ELF-1 (cell line): ENCODE measurements at places on chromosomes 16 and 17.

DNA sequence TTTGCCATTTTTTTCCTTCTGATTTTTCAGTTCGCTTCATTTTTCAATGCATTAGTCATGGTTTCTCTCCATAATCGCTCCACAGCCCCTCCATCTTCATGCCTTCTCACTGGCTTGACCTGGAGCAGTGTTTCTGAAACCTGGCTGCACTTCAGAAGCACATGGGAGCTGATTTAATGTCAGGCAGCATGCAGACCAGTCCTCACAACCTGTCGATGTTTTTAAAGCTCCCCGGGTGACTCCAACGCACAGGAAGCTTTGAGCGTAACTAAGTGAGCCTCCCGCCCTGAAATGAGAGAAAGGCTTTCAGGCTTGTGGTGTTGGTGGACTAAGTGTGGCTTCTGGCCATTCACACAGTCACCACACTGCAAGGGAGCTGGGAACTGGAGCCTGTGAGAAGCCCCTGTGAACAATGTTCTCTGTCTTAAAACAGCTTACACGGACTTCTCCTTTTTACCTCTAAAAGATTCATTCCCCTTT lies 16.8 kb upstream of the DRG2 start:
- DNase-seq, result peak; percentile 50

- no peak for DNase-seq
Measured at GRCh38 chr16:81586977-81587625, 142.5 kb downstream of the CMIP start.

GRCh38 chr17:70767102-70767701 lies 597.9 kb downstream of the KCNJ2 start:
- DNase-seq, result no peak

DNA sequence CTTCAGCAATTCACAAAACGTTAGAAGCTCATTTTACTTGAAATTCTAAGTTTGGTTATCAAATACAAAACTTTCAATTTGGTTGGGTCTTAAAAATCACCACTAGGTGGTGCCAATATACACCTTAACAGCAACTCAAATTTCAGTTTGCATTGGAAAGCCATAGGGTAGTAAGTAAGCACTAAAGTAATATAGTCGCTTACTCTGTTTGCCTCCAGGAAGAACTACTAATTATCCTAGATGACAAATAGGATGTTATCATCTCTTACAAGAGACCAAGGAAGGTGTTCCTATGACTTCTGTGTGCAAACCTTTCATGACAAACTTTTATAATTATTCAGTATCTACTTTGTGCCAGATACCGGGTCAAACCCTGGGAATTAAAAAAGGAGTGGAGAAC lies 93.3 kb downstream of the MYO1D start:
- peak; percentile 12 for DNase-seq

DNA sequence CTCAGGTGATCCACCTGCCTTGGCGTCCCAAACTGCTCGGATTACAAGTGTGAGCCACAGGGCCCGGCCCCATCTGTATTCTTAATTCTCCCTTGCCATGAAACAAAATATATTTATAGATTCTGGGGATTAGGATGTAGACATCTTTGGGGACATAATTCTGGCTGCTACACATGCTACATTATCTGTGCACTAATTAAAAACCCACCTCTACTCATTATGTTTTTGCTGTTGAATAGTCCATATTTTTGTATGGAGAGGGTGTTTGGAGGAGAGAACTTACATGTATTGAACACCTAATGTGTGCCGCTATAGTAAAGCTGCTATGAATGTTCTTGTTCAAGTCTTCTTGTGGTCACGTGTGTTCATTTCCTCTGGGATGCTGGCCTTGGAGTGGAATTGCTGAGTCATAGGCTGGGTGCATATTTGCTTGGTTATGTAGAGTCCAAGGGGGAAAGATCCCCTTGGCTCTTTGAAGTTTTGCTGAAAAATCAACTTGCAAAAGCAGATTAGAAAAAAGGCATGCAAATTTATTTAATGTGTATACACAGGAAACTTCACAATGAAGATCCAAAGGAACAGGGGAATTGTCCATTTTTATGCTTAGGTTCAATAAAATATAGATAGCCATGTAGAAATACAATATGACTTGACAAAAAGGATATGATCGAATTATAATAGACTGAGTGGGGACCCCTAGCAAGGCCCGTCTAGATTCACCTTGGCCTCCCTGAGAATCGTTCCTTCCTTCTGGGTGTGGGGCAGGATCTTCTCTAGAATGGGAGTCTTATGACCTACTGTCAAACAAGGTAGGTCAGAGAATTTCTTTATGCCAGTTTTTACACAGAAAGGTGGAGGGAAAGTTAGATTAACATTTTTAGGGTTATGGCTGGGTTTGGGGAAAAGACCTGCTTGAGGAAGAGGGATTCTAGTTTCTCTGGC lies 42.1 kb upstream of the GPRC5B start:
- DNase-seq, result no peak

DNA sequence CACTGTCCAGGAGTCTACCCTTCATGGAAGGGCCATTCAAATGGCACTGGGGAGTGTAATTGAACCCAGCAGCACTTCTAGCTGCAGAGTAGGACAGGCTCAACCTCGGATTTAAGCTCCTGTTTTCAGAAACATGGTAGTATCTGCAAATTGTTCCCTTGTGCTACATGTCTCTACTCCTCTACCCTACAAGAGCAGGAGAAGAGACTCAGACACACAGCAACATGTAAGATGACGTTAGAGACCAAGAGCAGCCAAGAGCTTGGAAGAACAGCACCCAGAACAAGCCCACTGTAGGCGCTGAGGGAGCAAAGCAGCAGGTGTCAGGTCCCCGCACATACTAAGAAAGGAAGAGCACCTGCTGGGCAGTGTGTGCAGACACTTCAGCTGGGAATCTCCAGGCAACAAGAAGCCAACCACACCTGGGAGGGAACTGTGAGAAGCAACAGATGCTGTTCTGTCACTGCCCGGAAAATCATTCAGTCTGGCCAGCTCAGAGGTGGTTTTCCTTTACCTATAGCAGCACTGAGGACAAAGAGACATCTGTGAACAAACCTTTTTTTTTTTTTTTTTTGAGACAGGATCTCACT lies 35.6 kb upstream of the MNT start:
- DNase-seq, result no peak

DNA sequence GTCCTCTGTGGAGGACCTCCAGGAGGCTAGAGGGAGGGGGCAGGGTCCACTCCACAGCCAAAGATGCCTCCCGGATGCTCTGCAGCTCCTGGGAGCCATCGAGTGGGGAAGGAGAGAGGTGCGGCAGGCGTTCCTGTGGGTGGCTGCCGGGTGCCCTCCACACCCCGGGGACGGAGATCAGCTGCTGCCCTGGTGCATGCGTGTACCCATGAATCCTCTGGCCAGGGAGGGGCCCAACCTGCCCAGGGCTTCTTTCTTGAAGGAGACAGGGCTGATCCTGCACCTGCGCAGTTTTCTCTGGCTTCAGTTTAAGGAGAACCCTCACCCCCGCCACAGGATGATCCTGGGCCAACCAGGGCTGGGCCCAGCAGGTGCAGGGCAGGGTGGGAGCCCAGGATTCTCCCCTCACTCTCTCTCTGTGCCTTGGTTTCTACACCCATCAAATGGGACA lies 33.5 kb upstream of the DOC2B start:
- no peak for DNase-seq

DNA sequence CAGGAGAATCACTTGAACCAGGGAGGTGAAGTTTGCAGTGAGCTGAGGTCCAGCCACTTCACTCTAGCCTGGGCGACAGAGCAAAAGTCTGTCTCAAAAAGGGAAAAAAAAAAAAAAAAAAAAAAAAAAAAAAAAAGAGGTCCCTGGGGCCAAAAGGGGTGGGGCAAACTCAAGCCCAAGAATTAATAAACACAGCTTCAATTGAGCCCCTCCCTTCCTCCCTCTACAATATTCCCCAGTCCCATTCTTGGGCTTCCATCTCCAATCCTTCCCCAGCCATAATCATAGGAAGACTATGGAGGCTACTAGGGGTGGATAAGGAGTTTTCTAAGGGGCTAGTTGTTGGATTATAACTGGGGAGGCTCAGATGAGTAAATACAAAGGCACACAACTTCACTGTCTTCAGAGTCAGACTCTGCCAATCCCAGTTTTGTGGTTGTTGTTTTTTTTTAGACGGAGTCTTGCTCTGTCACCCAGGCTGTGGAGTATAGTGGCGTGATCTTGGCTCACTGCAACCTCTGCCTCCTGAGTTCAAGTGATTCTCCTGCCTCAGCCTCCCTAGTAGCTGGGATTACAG lies 9.5 kb downstream of the CAVIN1 start:
- DNase-seq, result no peak

- DNase-seq, result peak; percentile 38
Measured at GRCh38 chr17:21019976-21020586, 22.7 kb downstream of the USP22 start.

DNA sequence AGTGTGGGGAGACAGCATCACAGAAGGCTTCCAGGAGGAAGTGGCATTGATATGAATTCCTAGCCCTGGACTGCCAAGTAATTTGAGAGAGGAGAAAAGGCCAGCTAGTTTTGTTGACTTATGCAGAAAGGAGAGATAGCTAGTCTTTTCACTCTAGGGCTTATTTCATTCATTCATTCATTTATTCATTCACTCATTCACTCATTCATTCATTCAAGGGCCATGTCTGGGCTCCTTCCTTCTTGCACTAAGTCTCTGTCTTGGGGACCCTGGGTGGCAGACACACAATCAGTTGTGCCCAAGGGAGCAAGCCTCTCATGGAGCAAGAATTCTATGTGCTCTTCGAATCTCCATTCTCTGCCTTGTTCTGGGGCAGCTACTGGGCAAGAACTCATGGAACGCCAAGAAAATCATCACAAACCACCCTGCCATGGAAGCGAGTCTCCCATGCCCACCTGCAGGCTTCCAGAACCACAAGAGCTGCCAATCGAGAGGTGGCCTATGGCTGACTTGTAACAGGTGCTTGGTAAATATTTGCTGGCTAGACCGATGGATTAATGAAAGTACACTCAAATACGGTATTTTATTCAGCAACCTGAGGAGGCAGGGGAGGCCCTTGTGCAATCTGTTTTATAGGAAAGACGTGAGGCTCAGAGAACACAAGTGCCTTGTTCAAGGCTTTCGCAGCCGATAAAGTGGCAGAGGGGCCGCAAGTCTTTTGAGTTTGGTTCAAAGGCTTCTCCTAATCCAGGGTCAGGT lies 223.6 kb downstream of the XYLT1 start:
- no peak for DNase-seq

GRCh38 chr16:86343027-86343795 lies 167.1 kb upstream of the FOXF1 start:
- DNase-seq, result no peak

GRCh38 chr17:76572201-76572910 lies 13.3 kb downstream of the ST6GALNAC2 start:
- DNase-seq, result no peak

DNA sequence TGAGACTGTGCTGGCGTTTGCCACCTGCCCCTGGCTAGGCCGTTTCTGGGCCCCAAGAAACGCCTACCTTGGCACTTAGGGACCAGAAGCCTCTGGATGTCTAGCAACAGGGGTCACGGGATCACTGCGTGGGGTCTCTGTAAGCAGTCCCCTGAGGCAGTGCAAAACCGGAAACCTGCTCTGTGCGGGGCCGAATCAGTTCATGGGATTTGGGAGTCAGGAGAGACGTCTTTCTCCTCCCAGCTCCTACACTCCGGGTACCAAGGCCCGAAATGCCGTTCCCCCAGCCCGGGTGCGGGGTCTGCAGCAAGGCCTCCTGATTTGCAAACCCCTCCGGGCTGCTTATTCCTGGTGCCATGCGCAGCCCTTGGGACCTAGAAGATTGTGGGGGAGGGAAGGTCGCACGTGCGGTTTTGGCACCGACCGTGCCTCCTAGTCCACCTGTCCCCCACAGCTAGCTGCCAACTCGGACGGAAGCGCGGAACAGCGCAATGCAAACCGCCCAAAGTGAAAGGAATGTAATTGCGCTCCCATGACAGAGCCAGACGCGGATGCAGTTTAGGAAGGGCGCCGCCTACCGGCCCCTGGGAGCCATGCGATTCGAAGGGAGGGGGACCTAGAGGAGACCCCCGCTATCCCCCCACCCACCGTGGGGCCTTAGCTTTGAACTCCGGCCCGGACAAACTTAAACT lies 6.5 kb downstream of the IRX5 start:
- peak; percentile 81 for DNase-seq

DNA sequence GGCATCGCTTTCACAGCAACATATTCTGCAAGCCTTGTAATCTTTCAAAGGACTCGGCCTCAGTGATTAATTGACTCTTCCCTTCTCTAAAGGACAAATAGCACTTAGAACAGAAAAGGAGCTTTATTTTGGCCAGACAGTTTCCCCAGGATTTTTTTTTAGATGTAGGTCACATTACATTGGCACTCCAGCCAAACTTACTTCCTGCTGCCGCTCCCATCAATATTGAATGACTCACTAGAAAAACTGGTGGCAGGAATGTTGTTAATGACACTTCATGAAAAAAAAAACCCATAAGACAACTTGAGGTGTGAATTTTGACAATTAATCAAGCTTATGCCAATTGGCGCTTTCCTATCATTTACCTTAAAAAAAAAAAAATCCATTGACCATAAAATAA lies 432.6 kb downstream of the TOX3 start:
- DNase-seq, result no peak

DNA sequence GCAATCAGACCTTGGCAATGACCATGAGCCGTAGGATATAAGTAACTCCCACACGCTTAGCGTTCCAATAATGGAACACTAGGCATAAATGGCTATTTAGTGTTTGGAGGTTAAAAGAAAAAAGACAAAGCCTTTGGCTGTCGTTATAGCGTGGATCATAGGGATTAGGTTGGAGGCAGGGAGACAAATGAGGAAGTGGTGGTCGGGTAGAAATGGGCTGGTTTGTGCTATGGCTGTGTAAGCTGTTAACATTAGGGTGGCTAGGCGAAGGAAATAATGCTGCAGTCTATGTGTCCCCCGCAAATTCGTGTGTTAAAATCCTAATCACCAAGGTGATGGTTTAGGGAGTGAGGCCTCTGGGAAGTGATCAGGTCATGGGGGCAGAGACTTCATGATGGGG lies 120.4 kb upstream of the IRX6 start:
- DNase-seq, result no peak

DNA sequence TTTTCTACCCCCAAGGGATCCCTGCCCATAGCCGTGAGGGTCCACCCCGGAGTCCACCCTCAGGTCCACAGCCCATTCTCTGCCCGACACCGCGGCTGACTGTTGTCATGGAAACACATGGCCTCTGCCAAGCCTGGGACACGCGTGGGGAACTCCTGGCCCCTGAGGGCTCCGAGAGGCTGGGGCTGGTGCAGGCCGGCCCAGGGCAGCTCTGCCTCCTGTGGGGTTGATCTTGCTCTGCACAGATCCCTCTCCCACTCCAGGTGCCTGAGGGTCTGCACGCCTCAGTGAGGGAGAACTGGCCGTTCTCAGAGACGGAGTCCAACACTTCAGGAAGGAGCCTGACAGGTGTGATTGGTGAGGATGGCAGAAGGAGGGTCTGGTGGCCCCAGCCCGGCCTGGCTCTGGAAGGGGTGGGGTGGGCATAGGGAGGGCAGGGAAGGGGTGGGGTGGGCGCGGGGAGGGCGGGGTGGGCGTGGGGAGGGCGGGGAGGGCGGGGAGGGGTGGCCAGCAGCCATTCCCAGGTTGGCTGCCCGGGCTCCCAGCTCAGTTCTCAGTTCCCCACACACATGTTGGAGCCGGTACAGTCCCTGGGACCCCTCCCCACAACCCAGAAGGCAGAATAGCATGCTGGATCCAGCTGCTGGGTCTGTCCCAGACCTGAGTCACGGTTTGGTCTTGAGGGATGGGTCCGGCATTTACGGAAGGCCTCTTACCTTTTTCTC lies 6.4 kb downstream of the MRPL28 start:
- peak; percentile 50 for DNase-seq
